ENCODE measurements at places on chromosomes 2 and 18.

DNA sequence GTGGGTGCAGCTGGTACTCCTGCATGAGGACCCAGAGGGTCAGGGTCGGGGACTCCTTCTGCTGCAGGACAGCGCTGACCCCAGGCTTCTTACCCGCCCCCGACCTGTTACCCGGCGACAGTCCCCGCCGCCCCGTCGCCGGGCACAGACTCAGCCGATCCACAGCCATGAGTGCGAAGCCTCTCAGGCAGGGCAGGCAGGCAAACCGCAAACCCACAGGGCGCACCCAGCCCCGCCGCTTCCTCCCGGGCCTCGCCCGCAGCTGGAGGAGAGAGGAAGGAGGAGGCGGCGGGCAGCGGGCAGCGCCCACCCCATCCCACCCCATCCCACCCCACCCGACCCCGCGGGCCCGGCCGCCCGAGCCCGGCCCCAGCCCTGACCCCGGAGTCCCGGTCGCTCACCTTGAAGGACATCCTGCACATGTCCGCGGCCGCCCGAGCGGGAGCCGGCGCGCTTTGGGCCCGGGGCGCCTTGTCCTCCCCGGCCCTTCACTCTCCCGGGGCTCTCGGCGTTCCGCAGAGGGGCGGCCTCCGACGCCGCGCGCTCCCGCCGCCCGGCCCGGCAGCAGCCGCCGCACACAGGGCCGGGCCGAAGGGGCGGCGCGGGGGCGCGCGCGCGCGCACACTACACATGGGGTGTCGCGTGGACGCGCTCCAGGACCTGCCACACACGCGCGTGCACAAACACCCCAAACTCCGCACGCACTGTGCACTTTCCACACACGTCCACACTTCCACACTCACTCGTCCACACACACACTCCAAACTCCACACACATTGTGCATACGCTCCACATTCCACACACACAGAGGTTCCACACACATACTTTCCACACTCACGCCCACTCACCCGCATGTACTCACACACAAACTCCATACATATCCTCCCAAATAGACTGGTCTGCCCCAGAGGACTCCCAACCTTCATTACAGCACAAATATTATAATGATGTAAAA, at the start of gene ANKRD29:
Gene ANKRD29, minus strand, starts transcription at position 603 of the 955 bp plus-strand sequence. Its CDS starts 181 bp downstream, at position 422.
- peak; percentile 89 for ATAC-seq

DNA sequence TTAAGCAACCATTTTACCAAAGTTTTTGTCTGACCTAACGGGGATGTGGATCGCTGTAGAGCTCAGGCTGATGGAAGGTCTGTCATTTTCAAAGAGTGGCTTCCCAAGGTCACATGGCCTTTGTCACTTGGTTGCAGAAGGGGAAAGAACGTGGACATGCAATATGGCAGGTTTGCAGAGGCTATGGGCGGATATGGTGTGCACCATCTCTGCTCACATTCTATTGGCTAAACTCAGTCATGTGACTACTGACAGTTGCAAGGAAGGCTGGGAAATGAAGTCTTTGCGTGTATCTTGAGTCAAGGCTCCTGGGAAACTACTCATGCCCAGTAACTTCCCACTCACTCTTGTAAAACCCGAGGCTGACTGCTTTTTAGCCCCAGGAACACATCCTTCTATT, 96.8 kb downstream of the ST6GAL2 start:
- ATAC-seq = no peak

DNA sequence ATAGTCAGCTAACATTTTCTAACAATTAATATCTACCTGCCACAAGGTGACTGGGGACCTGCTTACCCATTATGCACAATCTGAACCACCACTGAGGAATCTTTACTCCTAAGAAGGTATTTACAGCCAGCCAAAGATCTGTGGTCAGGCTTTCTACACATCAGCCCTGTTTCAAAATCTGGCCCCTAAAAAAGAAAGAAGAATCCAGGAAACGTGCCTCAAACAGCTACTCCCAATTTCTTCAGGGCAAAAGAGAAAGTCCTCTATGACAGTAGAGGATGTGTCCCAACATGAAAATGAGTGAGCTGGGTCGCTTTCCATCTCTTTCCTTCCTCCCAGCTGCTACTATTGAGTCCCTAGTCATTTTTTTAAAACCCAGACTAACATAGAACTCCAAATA, 79.5 kb downstream of the EPB41L3 start:
- no peak for ATAC-seq

GRCh38 chr18:22846088-22846683, 86.9 kb upstream of the RBBP8 start:
- no peak for ATAC-seq

- ATAC-seq = no peak
Measured at GRCh38 chr2:14673351-14673875, 40.9 kb downstream of the LRATD1 start.

DNA sequence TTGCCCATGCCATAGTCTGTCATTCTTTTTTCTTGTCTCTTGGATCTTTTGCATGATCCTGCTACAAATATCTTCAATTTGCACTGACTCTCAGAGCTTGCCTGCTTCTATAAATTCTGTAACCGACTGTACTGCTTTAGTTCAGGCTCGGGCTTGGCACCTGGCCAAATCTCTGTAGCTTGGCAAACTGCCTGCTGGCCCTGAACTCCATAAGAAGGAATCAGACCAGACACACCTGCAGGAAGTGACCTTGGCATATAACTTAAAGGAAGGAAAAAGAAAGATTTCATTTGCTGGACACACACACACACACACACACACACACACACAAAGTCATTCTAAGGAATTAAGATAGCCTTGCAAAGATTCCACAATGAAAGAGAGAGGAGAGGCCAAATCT, 291.2 kb upstream of the DDX18 start:
- no peak for ATAC-seq

DNA sequence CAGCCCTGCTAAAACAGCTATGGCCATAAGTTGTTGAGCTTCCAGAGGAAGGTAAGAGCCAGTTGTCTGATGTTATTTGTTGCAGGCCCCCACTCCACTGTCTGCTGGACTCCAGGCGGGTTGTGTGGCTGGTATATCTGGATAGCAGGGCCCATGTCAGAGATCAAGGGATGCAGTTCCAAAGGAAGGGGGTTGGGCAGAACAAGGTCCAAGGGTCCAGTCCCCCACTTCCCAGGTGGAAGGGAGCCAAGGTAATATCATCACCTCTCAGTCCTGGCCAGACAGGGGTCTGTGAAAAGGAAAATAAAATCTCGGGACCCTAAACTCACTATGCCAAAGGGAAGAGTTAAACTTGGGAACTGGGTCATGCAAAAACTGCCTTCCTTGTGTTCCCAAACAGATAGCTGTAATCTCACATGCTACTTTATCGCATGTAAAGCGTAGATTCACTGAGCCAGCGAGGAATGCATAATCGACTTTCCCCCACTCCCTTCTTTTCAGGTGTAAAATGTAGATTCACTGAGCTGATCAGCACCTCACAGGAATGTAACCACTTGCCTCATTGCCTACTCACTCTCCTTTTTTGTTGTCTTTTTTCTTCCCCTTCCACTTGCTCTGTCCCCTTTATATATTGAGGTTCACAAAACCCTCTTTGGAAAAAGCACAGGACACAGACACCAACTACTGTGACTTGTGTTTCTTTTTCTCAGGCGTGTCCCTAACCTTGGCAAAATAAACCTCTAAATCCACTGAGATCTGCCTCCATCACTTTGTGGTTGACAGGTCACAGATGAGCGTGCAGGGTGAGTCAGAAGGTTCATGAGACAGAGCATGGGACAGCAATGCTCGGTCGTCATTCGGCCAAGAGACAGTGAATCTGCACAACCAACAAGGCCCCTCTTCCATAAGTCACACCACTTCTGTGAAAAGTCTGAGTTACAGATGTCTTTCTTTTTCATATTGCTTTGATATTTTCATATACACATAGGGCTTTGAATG, 255.3 kb upstream of the SIX2 start:
- ATAC-seq = peak; percentile 49

- peak; percentile 80 for ATAC-seq
Measured at GRCh38 chr18:36811430-36811829, 17.4 kb downstream of the TPGS2 start.

GRCh38 chr2:201952187-201952586, 81.5 kb upstream of the FZD7 start:
- ATAC-seq = peak; percentile 33

DNA sequence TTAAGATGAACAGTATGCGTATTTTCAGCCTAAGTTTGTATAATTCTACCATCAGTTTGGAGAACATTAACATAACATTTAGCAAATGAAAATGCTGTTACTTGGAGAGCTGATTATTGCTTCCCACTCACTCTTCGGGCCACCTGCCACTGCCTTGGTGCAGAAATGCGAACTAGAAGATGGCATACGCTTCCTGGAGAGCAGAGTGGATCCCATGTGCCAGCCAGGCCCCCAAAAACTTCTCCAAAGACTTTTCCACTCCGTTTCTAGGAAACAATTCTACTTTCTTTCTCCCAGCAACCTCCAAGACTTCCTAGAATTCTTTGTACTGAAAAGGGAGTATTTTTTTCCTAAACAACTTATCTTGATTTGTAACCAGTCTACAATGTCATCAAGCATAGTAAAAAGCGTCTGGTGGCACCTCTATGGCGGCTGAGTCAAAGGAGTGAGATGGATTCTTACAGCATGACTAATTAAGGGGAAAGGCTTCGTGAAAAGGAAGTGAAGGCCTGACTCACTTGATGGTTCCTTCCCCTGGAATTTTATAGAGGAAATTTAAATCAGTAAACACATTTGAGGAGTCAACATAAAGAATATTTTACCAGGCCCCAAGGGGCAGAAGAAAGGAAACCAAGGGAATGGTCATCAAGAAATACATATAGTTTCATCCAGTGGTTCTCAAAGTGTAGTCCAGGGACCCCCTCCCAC, 36.6 kb downstream of the FEZ2 start:
- ATAC-seq = peak; percentile 89

DNA sequence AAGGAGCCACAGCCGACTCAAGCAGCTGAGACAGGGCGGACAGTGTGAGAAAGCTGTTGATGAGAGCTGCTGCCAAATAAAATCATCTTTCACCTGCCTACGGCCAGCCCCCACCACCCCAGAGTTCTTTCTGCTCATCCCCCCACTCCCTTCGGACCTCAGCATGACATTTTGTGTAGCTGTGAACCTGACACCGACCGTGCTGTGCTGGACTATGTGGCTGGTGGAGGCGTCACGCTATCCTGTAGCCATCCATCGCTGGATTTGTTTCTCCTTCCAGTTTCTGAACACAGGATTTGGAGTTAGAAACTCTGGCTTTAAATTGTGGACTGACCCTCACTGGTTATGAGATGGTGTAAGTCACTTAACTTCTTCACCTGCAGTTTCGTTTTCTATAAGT, 317.3 kb downstream of the DCDC2C start:
- no peak for ATAC-seq

DNA sequence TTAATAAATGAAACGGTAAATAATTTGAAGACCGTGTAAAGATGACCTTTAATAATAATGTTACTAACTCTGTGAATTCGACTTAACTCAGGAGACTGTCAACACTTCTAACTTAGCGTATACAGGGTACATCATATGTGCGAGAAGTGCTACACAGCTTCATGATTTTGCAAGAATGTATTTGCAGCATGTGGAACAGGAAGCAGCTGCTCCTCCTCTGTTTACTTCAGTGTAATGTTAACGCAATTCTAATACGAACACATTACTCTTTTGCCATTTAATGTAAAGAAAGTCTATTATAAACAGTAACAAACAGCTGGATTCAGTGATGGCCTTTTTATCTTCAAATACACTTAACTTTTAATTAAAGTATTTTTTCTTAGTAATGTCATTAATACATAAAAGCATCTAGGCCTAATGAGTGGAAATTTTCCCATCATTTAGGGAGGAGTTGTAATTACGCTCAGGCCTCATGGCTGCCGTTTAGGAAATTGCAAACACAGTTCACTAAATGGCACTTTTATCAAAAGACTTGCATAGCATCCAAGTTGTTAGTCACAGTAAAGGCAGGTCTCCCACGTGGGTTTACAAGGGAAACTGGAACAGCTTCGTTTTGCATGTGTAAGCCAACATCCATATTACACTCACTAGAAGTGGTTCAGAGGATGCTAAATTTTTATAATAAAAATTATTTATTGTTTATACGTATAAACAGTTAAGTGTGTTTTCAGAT, 635.7 kb downstream of the FBXO15 start:
- ATAC-seq = no peak

- ATAC-seq = no peak
Measured at GRCh38 chr2:38523728-38524437, 78.8 kb downstream of the HNRNPLL start.

DNA sequence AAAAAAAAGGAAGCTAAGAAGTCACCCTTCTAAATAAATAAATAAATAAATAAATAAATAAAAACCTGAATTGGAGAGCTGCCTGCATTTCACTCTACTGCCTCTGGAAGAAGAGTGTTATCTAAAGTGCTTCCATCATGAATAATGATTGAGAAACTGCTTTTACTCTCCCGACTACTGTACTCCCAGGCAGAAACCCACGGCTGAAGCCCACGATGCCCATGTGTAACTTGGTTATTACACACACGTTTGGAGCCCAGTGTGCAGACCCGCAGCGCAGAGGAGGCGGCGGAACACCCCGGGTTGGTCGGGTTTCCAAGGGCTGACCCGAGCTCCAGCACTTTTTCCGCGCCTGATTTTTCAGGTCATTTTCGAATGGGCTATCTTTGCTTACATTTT, 697 bp upstream of the SPATS2L start:
- peak; percentile 21 for ATAC-seq

DNA sequence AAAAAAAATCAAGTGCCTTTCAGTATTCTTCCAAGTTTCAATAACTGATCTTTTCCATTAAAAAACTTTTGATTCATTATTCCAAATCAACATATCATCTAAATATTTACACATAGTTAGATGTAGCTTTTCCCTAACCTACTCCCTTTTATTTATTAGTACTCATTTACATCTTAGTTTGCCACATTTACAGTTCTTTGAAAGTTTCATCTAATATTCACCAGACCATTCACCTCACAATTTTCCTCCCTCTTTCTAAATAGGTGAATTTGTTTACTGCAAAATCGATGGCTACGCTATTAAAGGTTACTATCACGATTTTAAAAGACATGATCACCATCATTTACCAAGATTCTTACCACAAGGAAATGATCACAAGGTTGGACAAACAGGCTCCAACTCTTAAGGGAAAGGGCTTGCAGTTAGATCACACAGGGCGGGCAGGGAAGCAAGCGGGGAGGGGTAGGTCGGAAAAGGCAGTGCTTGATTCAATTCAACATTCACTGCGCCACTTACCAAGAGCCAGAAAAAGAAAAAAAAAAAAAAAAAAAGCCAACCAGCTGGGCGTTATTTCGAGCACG, 654 bp upstream of the MARCHF7 start:
- no peak for ATAC-seq

GRCh38 chr2:33561872-33562271, 37.2 kb downstream of the FAM98A start:
- ATAC-seq = peak; percentile 44

DNA sequence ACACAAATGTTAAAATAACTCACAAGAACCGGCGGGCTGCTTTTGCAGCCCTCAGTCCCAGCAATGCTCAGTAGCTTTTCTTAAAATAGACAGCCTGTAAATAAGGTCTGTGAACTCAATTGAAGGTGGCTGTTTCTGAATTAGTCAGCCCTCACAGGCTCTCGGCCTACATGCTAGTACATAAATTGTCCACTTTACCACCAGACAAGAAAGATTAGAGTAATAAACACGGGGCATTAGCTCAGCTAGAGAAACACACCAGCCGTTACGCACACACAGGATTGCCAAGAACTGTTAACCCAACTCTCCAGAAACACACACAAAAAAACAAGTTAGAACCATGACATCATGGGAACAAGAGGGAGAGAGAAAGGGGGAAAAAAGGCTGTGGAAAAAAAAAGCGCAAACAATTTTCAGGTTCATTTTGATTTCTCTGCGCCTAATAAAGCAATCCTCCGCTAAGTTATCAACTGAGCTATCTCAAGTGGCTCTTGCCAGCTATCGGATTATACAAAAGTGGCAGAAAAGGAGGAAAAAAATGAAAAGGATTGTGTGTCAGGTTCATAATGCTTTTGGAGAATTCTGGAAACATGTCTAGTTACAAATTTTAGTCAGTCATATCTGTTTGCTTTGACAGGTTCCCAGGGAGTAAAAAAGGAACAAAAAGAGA, 89.1 kb downstream of the ZEB2 start:
- peak; percentile 90 for ATAC-seq

All from motor neuron (in vitro differentiated cells).